Tongue (tissue), 3 donors: ENCODE measurements at places on chromosomes 13 and 19. TPM values are rescaled to one million over a fixed set of nuclear protein-coding genes. Genes with fewer than 3 reads are reported as not detected.

DNA sequence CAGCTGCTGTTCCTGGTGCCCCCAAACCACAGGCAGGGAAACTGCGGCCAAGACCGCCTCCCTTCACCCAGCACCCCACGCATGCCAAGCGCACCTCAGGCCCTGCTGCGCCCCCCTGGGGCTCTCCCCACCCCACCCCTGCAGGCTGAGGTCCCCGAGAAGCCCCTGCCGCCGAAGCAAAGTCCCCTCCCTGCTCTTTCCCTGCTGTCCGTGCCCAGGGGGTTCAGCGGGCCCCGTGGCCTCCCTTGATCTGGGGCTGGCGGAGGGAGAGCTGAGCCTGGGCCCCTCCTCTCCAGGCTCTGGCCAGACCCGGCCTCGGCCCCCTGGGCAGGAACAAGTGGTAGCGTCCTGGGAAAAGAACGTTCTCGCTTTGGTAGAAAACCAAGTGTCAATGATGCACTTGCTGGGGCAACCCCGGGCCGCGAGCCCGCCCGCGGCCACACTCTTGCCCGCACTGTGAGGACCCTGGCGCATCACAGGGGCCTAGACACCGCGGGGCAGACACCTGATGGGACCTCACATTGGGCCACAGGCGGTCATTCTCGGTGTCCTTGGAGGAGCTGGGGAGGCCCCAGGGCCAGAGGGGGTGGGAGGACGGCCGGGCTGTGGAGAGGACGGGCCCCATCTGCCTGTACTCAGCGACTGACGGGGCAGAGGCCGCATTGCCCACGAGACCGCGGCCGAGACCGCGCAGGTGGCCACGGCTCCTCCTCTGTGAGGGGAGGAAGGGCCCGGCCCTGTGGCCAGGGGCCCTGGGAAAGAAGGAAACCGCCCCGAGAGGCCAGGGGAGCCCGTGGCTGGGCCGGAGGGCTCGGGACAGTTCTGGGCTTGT is 29.0 kb downstream of the GPX4 start:
- DNase-seq, result no peak

GRCh38 chr19:13996928-13997630 is 9.0 kb downstream of the RFX1 start:
- DNase-seq, result no peak

DNA sequence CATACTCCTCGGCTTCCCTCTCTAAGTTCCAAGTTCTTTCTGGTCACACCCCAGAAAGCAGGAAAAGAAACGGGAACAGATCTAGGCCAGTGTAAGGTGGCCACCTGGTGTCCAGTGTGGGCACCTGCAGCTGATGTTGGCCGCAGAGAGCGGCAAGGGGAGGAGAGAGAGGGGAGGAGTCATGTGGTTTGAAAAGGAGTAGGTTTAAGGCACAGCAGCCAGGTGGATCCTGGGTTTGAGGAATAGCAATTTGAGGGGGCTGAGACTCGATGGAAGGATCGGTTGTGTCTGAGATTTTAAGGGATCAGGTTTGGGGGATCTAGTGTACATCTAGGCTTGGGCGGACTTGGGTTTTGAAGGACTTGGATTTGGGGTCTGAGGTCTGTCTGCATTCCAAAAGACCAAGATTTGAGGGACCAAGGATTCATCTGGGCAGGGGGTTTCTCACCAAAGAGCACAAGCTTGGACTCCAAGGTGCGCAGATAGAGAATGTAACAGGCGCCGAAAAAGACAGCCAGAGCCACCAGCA is 1.2 kb downstream of the RABAC1 start:
- DNase-seq, result peak; percentile 86

DNA sequence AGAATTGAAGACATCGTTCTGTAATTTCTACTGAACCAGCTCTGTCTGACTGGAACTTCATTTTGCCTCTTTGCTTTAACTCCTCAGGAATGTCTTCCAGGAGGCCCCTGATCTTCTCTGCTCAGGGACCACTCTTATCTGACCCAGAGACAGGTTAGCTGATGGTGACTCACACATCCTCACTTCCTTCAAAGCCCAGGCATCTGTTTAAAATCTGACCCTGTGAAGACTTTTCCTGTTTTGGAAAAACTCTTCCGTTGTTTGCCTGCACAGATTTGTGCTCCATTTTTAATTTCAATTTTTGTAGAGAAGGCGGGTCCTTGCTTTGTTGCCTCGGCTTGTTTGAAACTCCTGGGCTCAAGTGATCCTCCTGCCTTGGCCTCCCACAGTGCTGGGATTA is 1.6 kb downstream of the ARL11 start:
- DNase-seq, result no peak

DNA sequence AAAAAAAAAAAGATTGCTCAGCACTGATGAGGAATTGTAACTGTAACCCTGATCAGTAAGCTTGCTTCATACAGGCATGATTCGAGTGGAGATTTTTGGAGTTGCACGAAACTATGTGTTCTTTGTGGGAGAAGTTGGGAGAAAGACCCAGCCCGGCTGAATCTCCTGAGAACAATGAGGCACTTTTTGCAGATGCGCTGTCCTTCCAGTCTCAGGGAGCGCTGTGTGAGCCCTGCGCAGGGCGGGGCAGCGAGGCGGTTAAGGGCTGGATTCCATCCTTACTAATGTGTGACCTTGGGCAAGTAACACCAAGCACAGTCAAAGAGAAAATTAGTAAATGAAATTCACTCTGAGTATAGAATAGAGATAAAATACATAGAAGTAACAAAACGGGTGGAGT is 76.9 kb downstream of the SIPA1L3 start:
- no peak for DNase-seq

- no peak for DNase-seq
Observed at GRCh38 chr19:35294859-35295791, 3.2 kb downstream of the MAG start.

GRCh38 chr13:48402325-48402932 is 10.5 kb downstream of the LPAR6 start:
- no peak for DNase-seq

DNA sequence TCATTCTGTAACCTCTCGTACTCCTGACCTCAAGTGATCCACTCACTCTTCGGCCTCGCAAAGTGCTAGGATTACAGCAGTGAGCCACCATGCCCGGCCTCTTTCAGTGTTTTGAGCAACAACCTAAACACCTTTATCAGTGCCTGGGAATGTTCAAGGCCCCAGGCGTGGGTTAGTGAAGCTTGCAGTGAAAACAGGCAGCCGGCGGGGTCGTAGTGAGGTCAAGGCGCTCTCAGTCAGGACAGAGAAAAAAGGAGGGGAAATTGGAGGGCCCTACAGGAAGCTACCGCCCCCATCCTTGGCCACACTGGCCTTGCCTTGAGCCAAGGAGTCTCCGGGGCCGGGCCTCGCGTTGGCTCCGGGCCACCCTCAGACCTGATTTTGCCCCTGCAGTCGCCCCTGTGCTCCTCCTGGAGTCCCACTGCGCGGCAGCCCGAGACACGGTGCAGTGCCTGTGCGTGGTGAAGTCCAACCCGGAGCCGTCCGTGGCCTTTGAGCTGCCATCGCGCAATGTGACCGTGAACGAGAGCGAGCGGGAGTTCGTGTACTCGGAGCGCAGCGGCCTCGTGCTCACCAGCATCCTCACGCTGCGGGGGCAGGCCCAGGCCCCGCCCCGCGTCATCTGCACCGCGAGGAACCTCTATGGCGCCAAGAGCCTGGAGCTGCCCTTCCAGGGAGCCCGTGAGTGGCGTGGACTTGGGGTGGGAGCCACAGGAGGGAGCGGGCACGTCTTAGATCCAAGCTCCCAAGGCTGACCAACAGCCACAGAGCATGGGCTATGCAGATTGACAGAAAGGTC is 17.7 kb downstream of the MAG start:
- peak; percentile 43 for DNase-seq

DNA sequence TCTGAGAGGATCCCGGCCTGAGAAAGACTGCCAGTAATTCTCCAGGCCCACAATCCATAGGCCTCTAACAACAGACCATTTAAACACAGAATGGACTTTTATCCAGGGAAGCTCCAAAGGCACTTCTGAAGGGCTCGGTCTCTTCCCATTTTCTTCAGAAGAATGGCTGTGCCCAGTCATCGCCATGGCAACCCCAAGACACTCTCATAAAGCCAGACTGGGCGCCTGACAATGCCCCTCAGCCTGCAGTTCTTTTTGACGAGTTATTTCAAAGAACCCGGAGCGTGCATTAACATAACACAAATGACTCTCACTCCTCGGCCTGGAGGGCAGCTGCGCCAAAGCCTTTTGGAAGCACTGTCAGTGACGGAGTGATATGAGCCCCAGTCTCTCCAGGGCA is 61.0 kb downstream of the RASA3 start:
- peak; percentile 26 for DNase-seq

DNA sequence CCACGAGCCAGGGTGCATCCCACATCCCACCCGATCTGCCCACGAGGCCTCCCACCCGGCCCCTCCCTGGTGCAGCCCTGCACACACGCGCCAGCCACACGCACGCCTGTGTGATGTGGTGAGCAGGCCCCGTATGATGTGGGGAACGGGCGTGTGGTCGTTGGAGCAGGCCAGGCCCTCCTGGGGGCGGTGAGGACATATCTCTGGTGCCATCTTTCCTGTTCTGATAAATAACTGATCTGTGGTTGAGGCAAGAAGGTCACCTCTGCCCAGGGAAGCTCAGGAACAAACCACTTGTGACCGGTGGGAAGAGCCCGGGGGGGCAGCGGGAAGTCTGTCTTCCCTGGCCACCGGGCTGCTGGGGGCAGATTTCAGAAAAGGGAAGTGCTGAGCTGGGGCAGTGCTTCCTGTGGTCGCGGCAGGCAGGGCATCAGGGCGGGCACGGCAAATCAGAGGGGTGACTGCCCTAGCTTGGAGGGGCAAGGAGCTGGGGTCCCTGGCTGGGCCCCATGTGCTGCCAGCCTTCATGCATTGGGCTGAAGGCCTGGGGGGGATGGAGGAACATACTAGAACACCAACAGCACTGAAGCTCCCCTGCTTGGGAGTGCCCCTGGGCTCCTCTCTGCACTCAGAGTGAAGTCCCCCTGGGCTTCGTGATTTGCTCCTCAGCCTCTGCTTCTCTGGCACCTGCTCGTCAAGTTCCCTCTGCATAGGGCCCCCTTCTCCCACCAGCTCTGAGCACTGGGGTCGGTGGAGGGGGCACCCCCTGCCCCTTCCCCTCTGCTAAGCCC is 35.2 kb upstream of the SLC7A10 start:
- no peak for DNase-seq

- DNase-seq, result peak; percentile 20
Observed at GRCh38 chr19:18833849-18834643, 2.3 kb downstream of the UPF1 start.

DNA sequence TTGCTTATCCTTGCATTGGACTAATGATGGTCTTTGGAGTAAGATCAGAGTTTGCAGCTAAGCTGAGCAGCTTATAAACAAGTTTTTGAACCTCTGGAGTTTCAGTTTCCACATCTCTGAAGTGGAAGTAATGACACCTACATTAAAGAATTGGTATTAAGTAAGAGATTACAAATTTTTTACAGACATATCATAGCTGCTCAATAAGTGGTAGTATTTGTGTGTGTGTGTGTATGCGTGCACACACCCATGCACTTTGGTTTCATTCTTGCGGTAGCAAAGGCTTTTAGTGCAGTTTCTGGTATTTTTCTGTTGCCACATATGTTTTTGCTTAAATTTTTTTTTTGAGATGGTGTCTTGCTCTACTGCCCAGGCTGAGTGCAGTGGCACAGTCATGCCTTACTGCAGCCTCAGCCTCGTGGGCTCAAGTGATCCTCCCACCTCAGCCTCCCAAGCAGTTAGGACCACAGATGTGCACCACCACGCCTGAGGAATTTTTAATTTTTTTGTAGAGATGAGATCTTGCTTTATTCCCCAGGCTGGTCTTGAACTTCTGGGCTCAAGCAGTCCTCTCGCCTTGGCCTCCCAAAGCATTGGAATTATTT is 4.5 kb downstream of the NAA16 start:
- no peak for DNase-seq

DNA sequence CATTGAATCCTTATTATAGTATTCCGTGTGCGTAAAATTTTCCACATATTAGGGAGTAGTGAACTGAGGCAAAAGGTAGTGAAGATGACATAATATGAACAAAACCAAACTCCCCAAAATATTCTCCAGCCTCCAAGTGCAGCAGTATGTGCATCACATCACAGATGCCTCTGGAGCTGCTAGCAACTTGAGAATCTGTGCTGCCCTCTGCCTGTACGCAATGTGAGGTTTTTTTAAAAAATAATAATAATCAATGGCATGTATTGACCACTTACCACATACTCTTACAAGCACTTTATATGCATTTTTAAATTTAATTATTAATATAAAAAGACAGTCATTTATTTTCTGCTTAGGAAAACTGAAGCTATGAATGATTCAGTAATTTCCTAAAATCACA is 583.0 kb upstream of the SPRY2 start:
- DNase-seq, result peak; percentile 15

GRCh38 chr19:17103177-17103576 is 27.6 kb downstream of the MYO9B start:
- DNase-seq, result no peak

DNA sequence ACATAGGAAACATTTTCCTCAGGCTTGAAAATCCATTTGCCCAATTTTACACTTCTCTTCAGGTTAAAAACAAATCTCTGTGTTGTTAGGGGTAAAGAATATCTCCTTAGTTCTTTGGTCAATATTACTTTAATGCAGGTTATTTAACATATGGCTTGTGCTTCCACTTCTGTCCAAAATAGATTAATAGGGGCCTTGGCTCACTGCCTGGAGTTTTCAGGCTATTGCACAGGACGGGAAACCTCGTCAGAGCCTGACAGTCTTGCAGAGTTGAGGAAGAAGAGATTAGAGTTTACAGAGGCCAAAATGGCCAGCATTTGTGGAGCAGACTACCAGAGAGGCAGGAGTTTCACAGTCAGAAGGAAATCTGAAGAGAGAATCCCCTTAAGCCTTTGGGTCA is 863.9 kb upstream of the GPC6 start:
- peak; percentile 2 for DNase-seq

- no peak for DNase-seq
Observed at GRCh38 chr19:4149518-4150288, 3.7 kb upstream of the CREB3L3 start.

DNA sequence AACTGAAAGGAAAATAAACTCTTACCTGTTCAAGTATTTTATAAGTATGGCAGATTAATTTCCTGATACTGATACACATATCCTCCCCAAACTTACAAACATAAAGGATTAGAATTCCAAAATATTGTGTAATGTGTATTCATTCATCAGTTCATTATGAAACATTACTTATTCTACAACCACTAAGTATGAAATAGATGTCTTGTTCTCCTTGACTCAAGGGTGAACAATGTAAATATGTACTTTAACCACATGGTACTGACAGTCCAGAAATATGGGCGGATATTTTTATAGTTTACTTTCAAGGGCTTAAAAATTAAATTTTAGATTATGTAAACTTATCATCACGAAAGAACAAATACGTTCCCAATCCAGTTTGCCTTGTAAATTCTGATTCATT is 334.0 kb downstream of the LIG4 start:
- no peak for DNase-seq

GRCh38 chr19:32322541-32322940 is 22.9 kb upstream of the ZNF507 start:
- no peak for DNase-seq

Gene MZT1
- total RNA-seq, result 15.6 TPM

Gene TEX29
- total RNA-seq, result 0.72 TPM

Gene CCDC70
- total RNA-seq, result not detected

Gene MAP1S
- 27.4 TPM for total RNA-seq

Gene STK11
- total RNA-seq, result 64.9 TPM

Gene FUT1
- total RNA-seq, result 1.1 TPM

Gene CGB8
- total RNA-seq, result not detected

Gene TICAM1
- 3.6 TPM for total RNA-seq

Gene SBK3
- not detected for total RNA-seq

Gene CDADC1
- 8.3 TPM for total RNA-seq

Gene SIGLEC5
- not detected for total RNA-seq

Gene ADAMTS10
- total RNA-seq, result 24.8 TPM

Gene GRK1
- not detected for total RNA-seq

Gene UBA52
- total RNA-seq, result 385 TPM
